ENCODE measurements at places on chromosomes 7 and 10.

- DNase-seq, result no peak
Observed at GRCh38 chr7:55557666-55558188, 14.6 kb downstream of the VOPP1 start.

DNA sequence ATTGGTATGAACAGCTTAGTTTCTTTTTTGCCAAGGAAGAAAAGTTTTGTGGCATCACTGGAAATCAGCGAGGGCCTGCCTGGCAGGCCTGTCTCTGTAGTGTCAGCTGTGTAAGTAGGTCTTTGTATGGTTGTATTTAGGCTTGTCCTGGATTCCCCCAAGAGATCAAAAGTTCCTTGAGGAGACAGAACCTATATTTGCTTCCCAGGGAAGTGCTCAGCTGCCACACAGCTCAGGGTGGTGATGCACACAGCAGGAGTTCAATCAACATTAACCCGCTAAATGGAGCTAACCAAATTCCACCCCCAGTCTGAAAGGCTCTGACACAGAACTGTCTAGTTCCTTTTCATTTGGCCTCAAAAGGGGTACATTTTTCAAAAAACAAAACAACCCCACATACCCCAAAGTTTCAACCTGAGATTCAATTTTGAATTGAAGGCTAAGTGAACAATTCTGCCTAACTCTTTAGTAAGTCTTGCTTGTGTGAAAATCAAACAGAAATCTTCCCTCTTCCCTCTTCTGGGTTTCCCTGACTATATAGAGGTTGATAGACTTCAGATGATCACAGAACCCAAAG is 124.4 kb downstream of the CLEC2L start:
- no peak for DNase-seq

DNA sequence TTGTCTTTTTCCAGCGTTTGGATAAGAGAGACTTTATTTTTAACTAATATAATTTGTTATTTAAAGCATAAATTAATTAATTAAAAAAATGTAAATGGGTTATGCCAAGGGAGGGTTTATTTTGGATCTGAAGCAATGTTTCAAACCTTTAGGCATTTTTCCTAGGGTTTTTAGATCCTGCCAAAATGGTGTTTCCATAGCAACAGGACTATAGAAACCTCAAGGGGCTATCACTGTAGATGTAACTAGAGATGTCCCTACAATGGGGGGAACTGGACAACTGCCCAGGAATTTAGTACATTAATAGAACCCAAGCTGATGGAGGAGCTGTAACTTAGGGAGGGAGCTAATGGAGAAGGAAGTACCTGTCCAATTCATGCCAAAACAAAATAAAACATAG is 57.3 kb downstream of the SLC39A12 start:
- DNase-seq, result no peak

DNA sequence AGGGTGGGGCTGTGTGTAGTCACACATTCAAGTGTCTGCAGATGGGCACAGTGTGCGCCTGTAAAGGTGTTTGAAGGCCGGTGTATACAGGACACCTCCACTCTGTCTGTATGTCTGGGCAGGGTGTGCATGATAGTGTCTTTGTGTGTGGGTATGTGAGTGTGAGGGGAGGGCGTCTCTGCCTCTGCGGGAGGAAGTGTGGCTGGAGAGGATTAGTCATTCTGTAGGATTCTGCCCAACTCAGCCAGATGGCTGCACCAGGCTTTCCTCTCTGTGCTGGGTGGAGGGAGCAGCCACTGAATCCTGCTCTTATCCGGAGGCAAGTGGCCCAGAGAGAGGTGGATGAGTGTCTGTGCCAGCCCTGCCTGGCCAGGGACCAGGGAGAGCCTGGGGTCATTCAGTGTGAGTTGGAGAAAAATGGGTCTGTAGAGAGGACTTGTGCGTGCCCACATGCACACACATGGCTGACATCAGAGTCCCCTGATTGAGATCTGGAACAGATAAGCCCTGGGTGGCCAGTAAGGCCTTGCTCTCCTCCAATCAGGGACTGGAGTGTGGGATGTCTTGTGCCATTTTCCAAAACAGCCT is 1.7 kb downstream of the SFXN3 start:
- DNase-seq, result peak; percentile 46

- no peak for DNase-seq
Observed at GRCh38 chr10:4020631-4021030, 235.6 kb upstream of the KLF6 start.
